ENCODE measurements at places on chromosomes 7 and 10.
A peak's percentile ranks its signal among the peaks of the same experiment; 100 is the strongest.

GRCh38 chr7:131773413-131773812, 217.0 kb upstream of the PODXL start:
- no peak for DNase-seq

DNA sequence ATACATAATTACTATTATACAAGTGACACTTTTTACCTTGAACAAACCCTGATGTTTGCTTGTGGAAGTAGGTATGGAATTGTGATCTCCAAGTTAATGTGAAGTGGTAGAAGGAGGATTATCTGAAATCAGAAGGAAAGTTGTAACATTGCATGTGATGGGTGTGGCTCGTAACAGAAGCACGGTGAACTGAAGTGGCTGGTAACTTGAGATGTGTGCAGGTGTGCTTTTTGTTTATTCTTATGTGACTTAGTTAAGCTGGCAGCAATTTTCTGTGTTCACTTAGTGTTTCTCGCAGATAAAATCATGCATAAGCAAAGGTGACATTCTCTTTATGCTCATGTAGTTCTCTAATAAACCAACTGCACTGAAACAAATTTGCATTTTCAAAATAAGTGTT, 82.3 kb downstream of the ZEB1 start:
- DNase-seq, result no peak

GRCh38 chr10:62893036-62893435, 76.9 kb upstream of the EGR2 start:
- DNase-seq, result no peak

DNA sequence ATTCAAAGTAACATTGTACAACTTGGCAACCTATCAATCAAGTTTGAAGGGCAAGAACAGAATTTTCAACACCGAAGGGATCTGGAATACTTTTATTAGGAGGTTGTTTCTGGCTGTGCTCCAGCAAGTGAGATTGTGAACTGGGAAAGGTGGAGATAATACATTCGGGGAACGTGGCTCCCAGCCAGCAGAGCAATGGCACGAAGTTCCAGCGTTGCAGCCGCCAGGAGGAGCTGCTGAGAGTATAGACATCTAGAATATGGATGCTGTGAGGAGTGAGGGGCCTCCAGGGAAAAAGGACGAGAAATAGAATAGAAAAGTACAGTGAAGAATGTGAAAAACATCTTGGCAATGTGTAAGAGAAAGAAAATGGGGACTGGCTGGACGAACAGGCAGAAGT, 69.5 kb downstream of the TCERG1L start:
- DNase-seq, result no peak

DNA sequence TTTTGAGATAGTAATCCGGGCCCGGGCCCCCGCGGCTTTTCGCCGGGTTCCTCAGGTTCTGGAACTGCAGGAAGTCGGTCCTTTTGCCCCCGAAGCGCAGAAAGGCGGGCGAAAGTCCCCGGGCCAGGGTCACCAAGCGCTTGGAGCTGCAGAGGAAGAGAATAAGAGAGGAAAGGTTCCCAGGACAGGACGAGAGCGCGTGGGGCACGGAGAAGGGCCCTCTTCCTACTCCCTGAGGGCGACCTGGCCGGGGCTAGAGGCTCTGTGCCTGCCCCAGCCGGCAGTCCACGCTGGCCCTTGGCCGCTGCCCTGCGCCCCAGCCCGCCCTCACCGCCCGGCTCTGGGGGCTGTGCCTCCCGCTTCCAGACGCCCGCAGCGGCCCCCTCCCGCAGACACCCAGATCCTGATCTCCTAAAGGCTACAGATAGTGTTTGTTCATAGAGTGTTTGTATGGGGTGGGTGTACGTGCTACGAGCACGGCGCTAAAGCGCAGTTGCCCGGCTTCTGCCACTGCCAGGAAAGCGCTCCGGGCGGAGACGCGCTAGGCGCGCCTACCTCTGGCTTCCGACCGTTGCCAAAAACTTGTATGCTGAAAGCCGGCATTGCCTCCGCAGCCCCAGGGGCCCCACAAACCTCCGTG, 3.2 kb downstream of the HPSE2 start:
- no peak for DNase-seq

DNA sequence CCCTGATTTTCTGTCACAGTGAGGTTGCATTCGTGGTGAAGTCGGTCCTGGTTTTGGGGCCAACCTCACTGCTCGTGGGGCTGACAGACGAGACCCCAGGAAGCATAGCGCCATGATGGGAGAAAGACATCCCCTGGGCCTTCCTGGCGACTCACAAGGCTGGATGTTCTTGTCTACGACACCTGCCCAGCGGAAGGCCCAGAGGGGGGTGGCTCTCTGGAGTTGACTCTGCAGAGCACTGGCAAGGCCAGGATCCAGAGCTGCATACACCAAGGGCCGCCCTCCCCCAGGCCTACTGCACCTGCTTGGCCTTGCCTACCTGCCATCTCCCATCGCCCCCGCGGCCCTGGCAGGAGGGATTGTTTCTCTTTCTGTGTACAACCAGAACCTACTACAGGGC, 608.9 kb downstream of the PTPRN2 start:
- DNase-seq, result no peak

GRCh38 chr7:154299736-154300135, 247.5 kb downstream of the DPP6 start:
- DNase-seq, result no peak

DNA sequence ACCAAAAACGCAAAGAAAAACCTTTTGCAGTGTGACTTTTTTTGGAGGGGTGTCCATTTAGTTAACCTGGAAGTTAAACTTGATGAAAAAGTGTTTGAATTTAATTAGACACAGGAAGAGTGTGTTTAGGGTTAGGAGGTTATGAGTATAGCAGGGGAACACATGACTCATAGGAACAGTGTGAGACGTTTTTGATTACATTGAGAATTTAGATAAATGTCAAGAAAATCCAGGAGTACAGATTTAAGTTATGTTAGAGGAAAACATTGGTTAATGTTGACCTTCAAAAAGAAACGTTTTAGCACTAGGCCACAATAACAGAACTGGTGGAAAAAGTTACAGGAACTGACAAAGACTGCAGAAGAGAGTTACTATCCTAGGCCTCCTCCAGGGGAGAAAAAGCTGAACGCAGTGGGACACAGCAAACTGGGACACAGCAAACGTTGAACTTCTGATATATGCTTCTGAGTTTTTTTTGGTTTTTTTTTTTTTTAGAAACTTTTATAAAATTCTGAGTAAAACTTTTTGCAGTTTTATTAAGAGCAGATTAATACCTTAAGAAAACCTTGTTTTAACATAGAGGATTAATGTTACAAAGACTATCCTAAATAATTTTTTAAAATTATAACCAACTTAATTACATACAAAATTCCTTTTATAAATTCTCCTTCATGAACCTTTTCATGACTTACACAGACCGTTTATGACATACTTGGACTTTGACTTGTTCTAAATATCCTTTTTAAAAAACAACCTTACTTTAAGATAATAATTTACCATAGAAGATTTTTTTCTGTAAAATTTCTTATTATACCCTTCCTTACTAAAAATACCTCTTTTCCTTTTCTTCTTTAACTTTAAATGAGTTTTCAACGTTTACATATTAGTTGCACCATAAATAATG, 22.2 kb downstream of the LANCL2 start:
- DNase-seq, result no peak

DNA sequence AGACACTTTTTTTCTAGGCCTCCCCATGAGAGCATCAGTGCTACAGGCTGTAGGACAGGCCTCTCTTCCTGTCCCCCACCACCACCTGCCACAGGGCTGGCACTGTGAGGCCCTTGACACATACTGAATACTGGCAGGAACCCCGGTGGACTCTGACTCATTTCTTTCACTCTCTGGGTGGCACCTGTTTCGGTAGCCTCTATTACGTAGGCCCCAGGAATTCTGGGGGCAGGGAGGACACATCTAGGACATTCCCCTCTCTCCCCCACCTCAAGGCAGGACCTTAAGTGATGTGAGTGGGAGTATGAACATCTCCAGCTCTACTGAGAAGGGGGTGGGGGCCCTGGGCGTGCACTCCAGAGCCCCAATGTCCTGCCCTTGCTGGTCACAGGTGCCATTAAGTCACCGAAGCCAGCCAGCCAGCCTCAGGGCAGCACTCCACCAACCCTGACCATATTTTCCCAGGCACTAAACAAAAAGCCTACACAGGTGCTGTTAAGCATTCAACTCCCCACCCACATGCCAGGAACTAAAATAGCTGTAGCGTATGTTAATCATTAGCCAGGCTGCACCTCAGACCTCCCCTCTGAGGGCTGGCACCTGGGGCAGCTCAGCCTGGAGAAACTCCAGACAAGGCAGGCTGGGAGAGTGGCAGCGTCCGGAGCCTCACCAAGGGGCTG, 8.9 kb downstream of the ANXA11 start:
- peak; percentile 20 for DNase-seq

DNA sequence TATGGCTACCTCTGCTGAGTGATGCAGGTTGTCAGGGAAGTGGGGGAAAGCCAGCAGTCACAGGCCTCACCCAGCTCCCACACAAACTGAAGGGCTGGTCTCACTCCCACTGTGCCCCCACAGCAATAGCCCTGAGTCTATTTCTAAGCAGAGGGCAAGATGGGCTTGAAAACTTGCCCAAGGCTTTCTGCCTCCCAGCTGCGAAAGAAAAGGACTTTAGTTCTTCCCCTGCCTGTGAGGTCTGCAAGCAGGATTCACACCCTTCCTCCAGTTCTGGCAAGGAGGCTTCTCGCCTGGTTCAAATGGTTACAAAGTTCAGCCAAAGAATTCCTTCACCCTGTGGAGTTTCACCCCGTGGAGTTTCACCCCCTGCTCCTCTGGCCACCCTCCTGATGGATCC, 63.3 kb upstream of the PRLHR start:
- no peak for DNase-seq

DNA sequence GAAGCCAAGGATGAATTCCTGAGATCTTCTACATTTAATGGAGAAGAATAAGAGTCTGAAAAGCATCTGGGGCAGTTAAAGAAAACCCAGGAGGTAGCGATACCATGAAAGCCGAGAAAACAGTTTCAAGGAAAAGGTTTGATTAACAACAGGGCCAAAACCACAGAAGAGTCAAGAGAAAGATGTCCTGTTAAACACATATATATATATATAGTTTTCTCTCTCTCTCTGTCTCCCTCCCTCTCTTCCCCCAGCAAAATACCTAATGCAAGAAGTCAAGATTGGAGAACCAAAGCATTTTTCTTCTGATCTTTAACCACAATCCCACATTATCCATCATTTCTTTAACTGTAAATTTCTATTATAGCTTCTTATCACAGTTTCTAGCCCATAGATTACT, 261.4 kb downstream of the SNX13 start:
- no peak for DNase-seq

- DNase-seq, result no peak
Measured at GRCh38 chr7:93055543-93056107, 62.2 kb downstream of the SAMD9 start.

DNA sequence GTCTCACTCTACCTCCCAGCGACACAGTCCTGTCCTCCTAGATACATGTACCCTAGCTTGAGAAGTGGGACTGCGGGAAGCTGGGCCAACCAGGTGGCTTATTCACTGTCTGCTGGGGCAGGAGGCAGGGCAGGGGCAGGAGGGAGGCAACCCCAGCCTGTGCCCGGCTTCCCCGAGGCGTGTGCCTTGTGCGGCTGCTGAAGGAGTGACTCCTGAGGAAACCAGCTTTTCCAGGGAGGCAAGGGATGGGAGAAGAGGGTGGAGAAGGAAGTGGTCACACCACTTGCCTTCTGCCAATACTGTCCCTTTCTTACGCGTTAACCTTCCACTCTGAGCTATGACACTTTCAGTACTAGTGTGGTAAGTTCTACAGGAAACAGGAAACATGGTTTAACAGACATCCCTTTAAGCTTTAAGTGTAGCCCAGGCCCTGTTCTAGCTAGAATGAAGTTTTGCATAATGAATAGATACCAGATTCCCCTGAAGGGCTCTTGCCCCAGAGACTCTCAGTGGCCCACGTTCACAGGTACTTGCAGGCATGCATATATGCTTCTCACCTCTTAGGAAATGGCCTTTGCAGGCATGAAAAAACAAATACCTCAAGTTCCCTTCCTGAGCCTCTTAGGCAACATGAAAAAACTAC, 40.6 kb downstream of the SYPL1 start:
- DNase-seq, result no peak
